Activated CD4-positive, alpha-beta T cell treated with anti-CD3 and anti-CD28 coated beads, Interleukin-2, amount 10 ng/mL, durations not matched to agents 24 days and 14 days (primary cell): ENCODE measurements at places on chromosomes 16 and 17. TPM values are rescaled to one million over a fixed set of nuclear protein-coding genes. Genes with fewer than 3 reads are reported as not detected.

The SRL gene
- not detected in 2 replicates for total RNA-seq

- H3K4me1 ChIP-seq = no peaks in the 10 kb centered on the region
- no peaks in the 10 kb centered on the region for H3K36me3 ChIP-seq
- H3K27ac ChIP-seq = no peak overlapping the region
- peaks cover 11% of the 10 kb centered on the region for H3K27me3 ChIP-seq
- H3K4me3 ChIP-seq = no peak overlapping the region
These were observed 36.3 kb upstream of the MLYCD start for GRCh38 chr16:83862661-83863060.

- H3K4me3 ChIP-seq = no peak overlapping the region
- no peaks in the 10 kb centered on the region for H3K4me1 ChIP-seq
- H3K27me3 ChIP-seq = peaks cover 4% of the 10 kb centered on the region
- no peak overlapping the region for H3K27ac ChIP-seq
- no peak for DNase-seq
- H3K36me3 ChIP-seq = no peaks in the 10 kb centered on the region
These were observed 188.2 kb downstream of the HS3ST3B1 start for GRCh38 chr17:14488958-14489550.

The OTOA gene
- 0.12 TPM in 1 of 2 replicates, not detected in the other for total RNA-seq

DNA sequence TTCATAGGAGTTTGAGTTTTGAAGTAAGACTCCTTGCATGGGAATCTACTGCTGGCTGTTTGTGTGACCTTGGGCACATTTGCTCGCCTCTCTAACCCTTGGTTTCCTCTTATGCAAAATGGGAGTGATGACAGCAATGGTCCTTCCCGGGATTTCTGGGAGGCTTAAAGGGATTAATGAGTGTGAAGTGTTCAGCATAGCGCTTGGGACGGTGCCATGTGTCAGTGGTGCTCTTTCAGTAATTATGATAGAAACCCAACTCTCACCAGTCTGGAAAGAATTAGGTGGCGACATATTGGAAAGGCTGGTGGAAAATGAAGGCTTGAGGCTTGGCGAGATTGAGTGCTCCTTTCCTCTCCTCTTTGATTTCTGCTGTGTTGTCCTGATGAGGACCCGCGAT, 429.2 kb upstream of the EEF2KMT start:
- H3K36me3 ChIP-seq = no peaks in the 10 kb centered on the region
- no peak overlapping the region for H3K4me3 ChIP-seq
- DNase-seq = no peak
- no peak overlapping the region for H3K27ac ChIP-seq
- no peaks in the 10 kb centered on the region for H3K4me1 ChIP-seq

The GPR179 gene
- not detected in 2 replicates for total RNA-seq

DNA sequence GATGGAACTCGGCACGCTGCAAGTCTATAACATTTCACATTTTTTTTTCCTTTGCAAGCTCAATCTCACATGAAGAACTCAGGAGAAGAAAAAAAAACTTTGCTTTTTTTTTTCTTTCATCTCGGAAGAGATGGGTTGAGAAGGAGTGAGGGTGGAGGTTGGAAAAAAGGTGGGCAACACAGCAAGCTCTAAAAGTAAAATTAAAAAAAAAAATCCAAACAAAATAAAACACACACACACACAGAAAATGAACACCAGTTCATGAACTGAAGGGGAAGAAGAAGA, 2.5 kb downstream of the MAF start:
- H3K27ac ChIP-seq = peak overlapping the region; percentile 93
- peaks cover 49% of the 10 kb centered on the region for H3K36me3 ChIP-seq
- DNase-seq = no peak
- peaks cover 7% of the 10 kb centered on the region for H3K27me3 ChIP-seq
- peaks cover 44% of the 10 kb centered on the region for H3K4me1 ChIP-seq

The KRT40 gene
- not detected in 2 replicates for total RNA-seq

The AGRP gene
- not detected in 2 replicates for total RNA-seq

The KLHL10 gene
- not detected in 2 replicates for total RNA-seq

The PRR35 gene
- not detected in 2 replicates for total RNA-seq

DNA sequence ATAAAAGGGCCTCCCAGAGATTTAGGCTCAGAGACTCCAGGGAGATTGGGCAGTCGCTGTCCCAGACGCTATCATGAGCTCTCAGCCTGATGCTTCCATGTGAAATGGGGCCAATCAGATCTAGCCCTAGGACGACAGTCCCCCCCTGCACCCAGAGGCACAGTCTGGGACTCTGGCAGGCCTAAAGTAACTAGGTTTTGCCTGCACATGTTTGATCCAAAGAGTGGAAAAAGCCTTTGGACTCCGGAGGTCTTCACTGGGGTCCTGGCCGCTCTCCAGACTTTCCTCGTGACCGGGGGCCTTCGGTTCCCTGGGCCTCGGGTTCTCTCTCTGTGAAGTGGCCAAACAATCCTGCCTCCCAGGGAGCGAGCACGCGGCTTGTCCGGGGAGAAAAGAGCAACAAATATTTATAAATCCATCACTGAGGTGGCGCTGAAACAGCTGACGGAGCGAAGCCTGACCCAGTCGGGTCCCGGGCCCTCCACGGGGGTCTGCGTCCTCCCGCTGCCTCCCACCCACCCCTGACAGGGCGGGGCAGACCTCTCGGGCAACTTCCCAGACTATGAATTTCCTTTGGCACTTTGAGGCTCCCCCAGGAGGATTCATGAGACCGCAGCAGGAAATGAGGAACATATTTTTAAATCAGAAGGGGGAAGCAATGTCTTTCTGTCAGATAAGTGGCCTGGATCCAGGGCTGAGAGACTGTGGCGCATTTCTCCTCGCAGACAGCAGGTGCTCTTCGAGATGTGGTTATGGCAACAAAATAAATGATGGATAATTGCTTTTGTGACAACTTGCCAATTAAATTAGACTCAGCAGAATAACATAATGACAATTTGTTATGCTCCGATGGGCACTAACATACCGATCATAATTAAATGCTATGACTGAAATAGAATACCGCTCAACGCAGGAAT, 38.9 kb downstream of the MRPS23 start:
- H3K4me1 ChIP-seq = no peaks in the 10 kb centered on the region
- peaks cover 46% of the 10 kb centered on the region for H3K27me3 ChIP-seq
- no peak overlapping the region for H3K4me3 ChIP-seq
- H3K36me3 ChIP-seq = no peaks in the 10 kb centered on the region
- no peak for DNase-seq

DNA sequence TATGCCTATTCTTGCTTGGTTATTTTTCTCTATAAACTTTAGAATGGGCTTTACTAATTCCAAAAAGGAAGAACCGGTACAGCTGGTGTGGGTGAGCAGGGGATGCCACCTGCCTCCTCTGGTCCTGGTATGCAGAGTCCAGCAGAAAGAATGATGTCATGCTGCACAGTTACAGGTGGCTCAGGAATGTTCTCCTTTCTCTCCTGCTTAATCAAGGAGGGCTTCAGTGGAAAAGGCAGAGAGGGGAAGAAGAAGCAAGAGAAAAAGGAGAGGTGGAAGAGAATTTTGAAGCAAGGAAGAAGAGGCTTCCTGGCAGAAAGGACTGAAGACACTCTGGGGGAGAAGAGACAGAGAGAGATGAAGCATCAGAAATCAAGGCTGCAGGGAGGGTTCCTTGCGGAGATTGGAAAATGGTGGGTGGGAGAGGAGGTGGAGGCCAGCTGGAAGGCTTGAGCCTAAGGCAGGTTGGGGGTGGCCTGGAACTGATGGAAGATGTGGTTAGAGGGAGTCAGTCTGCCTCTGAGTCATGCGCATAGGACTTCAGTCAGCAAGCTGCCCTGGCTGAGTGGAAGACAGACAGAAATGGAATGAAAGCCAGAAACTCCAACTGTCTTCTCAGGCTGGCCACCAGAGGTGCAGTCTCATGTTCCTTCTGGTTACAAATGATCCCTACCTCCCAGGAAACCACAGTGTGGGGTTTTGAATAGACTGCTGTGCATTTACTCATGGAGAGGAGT, 64.6 kb upstream of the CRHR1 start:
- no peak for DNase-seq
- H3K27me3 ChIP-seq = peaks cover 38% of the 10 kb centered on the region
- H3K36me3 ChIP-seq = no peaks in the 10 kb centered on the region
- H3K4me3 ChIP-seq = no peak overlapping the region
- H3K4me1 ChIP-seq = no peaks in the 10 kb centered on the region
- H3K27ac ChIP-seq = no peak overlapping the region

DNA sequence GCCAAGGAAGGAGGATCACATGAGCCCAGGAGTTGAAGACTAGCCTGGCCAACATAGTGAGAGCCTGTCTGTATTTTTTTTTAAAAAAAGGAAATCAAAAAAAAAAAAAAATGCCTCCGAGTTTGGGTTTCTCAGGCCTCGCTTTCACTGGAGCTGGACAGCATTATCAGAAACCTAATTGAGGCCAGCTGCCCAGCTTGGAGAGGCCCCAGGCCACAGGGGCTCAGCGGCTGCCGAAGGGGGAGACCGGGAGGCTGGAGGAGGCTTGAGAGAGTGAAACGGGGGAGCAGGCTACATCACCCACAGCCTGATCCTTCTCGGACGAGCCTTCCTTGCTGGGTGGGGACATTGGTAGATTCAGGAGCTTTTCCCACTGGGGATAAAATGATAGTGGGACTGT, 5.1 kb downstream of the TTYH2 start:
- peaks cover 2% of the 10 kb centered on the region for H3K36me3 ChIP-seq
- no peak overlapping the region for H3K4me3 ChIP-seq
- peaks cover 17% of the 10 kb centered on the region for H3K4me1 ChIP-seq
- no peaks in the 10 kb centered on the region for H3K27me3 ChIP-seq
- H3K27ac ChIP-seq = no peak overlapping the region

GRCh38 chr16:28623172-28623711, 13.4 kb upstream of the SULT1A1 start:
- DNase-seq = peak; percentile 88
- H3K4me1 ChIP-seq = peaks cover 10% of the 10 kb centered on the region
- H3K27ac ChIP-seq = peak overlapping the region; percentile 71
- H3K4me3 ChIP-seq = peak overlapping the region; percentile 86

DNA sequence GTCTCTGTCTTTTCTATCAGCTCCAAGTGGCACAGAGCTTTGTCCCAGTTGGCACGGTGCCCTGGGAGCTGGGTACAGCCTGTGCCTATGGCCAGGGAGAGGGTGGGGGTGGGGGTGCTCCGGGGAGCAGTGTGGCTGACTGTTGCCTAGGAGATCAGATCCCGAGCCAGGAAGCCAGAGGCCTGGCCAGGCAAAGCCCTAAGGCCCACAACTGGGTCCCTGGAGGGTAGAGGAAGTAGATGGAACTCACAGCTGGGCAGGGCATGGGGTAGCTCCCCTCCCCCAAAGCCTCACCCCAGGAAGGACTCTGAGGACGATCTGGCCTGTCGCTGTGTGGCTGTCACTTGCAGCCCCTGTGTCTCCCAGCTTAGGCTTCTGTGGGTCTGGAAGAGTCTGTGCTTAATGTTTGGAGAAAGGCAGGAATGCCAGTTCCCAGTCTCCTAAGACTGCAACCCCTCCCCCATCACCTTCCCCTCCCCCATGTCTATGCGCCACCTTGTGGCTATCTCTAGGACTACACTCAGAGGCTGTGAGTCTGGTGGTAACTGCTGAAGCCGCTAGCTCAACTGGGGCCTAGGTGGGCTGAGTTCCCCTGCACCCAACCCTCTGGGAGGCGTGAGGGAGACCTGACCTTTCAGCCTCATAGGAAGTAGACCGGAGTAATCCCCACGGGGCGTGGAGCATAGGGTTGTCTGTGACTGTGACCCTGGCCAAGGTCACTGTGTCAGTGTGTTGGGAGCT, 12.6 kb downstream of the THRA start:
- H3K27me3 ChIP-seq = no peaks in the 10 kb centered on the region
- peaks cover 9% of the 10 kb centered on the region for H3K4me1 ChIP-seq
- no peaks in the 10 kb centered on the region for H3K36me3 ChIP-seq
- no peak overlapping the region for H3K4me3 ChIP-seq

DNA sequence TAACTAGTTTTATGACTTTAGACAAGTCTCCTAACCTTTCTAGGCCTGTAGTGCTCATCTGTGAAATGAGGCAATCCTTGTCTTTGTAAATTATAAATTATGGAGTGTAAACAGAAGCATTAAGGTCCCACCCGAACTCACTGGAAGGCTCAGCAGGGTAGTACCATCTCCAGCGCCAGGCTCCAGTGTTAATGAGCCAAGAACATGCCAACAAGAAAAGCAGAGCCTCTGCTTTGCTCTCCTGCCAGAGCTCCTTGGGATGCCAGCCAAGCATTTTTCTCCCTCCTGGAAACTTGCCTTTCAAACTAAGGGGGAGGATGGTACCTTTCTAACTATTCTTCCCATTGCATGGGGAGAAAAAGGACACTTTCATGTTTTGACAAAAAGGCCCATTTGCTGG, 14.9 kb downstream of the LIMD2 start:
- DNase-seq = no peak
- no peak overlapping the region for H3K27ac ChIP-seq
- H3K36me3 ChIP-seq = peaks cover 24% of the 10 kb centered on the region
- H3K4me3 ChIP-seq = no peak overlapping the region
- H3K27me3 ChIP-seq = no peaks in the 10 kb centered on the region
- peaks cover 4% of the 10 kb centered on the region for H3K4me1 ChIP-seq

GRCh38 chr17:77700165-77700881, 258.2 kb upstream of the TNRC6C start:
- no peak for DNase-seq
- no peak overlapping the region for H3K4me3 ChIP-seq
- H3K36me3 ChIP-seq = peaks cover 2% of the 10 kb centered on the region
- peaks cover 3% of the 10 kb centered on the region for H3K4me1 ChIP-seq
- H3K27me3 ChIP-seq = peaks cover 20% of the 10 kb centered on the region

The SCIMP gene
- not detected in 2 replicates for total RNA-seq

The CLEC18B gene
- total RNA-seq = 0.21 and 0.42 TPM in 2 replicates

DNA sequence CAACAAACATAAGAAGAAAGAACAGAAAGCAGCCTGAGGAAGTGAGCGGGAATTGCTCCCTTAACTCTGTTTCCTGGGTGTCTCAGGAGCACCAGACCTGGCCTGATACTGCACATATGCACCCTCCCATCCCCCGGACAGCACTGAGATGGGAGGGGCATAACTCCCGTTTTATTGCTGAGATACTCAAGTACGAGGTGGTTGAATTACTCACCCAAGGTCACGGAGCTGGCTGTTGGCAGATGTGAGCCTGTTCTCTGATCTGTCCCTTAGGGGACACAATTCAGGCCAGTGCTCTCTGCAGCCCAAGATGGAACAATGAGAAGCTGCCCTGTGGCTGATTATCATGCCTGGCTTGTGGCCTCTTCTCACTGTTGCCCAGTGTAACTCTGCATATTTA, 9.1 kb upstream of the MED9 start:
- H3K4me1 ChIP-seq = no peaks in the 10 kb centered on the region
- peaks cover 24% of the 10 kb centered on the region for H3K27me3 ChIP-seq
